ENCODE measurements at places on chromosomes 2 and 18.

GRCh38 chr2:88828397-88829137 is 137.1 kb downstream of the RPIA start:
- no peak for DNase-seq

- no peak for DNase-seq
Measured at GRCh38 chr2:196275646-196276352, 104.4 kb upstream of the STK17B start.

DNA sequence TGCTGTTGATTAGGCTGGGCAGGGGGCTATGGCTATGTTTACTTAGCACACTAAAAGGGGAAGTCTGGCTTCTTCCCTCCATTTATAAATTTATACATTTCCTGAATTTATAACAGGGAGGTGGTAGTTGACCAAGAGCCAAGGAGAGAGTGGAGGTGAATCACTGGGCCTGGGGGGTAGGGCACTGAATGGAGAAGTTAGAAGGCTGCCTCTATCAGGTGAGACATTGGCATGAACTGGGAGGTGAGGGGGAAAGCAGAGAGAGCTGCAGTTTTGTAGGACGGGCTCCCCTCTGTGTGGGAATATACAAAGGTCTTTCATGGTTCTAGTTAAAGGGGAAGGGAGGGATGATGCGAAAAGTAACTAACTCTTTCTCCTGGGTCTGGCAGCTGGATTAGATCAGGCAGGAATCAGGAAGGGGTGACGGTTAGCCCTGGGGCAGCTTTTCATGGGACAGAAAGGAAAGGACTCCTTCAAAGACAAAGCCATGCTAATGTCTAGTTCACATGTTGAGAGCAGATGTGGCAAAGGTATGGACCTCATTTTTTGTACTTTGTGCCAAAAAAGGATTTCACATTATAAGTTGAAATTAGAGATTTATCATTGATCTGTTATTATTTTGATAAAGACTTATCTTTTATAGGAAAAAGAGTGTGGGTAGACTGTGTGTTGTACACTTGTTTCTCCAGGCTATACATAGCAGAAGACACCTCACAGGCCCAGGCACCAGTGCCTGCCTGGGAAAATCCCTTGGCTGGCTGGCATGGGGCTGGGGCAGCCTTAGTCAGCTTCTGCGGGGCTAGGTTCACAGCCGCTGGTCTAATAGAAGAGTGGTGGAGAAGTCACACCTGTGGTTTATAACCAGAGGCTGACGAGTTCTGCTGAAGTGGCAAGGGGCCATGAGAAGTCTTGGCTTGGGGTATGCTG is 158.7 kb downstream of the CLIP4 start:
- no peak for DNase-seq

- DNase-seq = no peak
Measured at GRCh38 chr2:230042195-230042594, 26.5 kb downstream of the SLC16A14 start.

DNA sequence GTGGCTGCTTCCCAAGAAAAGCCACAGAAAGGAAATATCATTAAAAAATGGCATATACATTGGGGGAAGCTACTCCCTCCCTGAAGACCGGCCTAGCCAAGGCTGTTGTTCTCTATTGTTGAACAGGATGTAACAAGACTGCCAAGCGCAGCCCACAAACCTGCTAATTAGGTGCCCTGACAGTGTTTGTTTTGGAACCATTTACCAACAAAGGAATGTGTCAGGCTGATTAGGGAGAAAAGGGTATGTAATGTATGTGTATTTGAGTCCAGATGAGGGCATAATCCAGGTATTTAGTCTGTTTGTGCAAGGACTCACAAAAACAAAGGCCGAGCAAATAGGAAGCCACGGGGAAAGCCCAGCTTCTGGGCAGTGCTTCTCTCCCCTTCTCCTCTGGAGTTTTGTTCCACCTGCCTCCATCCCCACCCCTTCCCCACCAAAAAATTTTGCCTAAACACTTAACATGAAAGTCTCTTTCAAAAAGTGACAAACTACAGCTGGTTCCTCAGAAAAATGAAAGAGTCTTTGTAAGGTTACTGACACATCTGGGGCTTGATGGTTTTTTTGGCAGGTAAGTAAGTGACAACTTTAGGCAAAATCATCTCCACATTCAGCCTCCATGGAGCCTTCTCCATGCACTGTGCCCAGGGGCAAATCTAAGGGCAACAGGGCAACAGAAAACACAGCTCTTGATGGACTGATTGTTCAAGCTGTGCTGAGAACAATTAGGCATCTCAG is 78.3 kb upstream of the FZD5 start:
- DNase-seq = no peak

- DNase-seq = no peak
Measured at GRCh38 chr2:68709421-68709911, 25.1 kb upstream of the ARHGAP25 start.

DNA sequence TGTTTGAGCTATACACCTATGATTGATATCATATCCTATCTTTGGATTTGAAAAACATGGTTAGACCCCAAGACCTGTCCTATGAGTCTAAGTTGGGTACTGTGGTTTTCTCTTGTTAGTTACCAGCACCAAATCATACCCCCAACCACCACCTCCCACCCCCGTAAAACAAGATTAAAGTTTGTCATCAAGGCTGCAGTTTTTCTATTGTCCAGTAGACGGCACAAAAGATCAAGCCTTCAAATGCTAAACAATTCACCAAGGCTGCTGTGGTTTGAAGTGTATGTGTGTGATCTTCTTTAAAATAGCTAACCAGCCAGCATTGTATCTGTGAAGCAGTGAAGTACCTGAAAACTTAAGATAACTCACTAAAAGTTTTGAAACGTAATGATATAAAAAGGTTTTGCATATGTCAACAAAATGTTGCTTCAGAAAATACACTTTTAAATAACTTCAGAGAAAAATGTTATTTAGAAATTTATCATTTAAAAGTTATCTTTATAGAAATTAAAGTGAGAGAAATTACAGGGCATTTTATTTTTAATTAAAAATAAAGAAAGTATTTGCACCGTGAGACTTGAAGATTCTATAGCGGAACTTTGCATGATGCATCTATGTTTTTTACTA is 5.8 kb upstream of the MEIS1 start:
- no peak for DNase-seq

All from stimulated activated CD4-positive, alpha-beta T cell treated with anti-CD3 and anti-CD28 coated beads, Interleukin-12 subunit alpha, Interleukin-12 subunit beta, amount 100 ng/mL, for 24 hours (primary cell).